Fibroblast of skin of scalp (primary cell): ENCODE measurements at places on chromosomes 7 and 10.

DNA sequence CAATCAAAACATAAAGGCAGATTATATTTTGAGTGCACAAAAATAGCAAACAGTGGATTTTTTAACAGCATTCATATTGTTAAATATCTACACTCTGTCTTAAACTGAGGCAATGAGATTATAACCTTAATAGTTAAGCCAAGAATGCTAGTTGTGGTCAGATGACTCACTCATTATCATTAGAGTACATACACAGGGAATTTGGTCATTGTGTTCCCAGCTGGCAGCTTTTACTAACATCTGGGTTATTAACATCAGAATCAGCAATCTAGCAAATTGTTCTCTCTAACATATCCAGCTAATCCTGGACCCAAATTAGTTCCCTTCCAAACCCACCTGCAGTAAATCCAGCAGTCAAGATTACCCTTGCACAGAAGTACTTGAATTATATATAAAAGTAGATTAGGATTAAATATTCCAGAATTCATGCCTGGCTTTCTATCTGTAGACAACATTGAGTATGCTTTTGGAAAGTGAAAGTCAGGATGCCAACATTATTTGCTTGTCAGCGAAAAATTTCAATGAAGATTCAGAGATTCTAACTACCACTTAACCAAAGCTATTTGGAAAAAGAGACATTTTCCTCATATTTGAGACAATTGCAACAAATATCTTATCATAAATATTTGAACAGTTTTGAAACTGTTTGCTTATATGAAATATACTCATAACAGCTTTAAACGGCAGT is 1035.6 kb upstream of the PHF14 start:
- peak; percentile 33 for DNase-seq

GRCh38 chr10:50585921-50586739 is 37.6 kb downstream of the SGMS1 start:
- DNase-seq: peak; percentile 65

- peak; percentile 76 for DNase-seq
Observed at GRCh38 chr7:6227294-6227846, 45.1 kb downstream of the CYTH3 start.

GRCh38 chr10:7703140-7703539 is at the start of gene ITIH2:
TSS of gene ITIH2 (plus strand) at chr10:7703316. CDS start at chr10:7703435, 119 bp downstream.
- no peak for DNase-seq

DNA sequence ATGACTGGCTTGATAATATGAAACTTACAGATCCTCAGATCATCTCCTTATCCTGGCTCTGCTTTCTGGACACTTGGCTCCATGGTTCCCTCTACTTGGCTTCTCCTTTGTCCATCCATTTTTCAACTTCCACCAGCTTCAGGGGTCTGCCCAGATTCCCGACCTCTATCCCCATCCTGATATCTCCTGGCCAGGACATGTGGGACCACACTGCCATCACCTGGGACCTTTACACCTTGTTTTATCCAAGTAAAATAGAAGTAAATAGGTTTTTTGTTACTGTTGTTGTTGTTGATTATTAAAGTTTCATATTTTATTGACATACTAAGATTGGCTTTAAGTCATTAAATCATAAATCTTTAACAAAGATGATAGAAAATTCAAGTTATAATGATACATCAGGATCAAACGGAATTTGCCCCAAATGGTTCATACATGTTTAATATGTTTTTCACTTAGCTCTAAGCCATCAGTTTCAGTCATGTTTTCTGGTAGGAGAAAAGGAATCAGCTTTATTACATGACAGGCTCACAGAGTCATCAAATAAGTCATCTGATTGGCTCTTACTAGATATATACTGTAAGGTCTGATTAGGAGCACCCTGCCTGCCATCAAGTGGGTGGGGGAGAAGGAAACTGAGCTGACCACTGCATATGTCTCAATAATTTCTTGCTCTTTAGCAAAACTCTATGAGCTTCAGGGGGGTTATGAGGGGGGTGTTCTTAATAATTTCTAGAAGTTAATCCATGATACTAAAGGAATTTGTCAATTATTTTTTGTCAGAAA is 111.5 kb upstream of the AHR start:
- DNase-seq: no peak

DNA sequence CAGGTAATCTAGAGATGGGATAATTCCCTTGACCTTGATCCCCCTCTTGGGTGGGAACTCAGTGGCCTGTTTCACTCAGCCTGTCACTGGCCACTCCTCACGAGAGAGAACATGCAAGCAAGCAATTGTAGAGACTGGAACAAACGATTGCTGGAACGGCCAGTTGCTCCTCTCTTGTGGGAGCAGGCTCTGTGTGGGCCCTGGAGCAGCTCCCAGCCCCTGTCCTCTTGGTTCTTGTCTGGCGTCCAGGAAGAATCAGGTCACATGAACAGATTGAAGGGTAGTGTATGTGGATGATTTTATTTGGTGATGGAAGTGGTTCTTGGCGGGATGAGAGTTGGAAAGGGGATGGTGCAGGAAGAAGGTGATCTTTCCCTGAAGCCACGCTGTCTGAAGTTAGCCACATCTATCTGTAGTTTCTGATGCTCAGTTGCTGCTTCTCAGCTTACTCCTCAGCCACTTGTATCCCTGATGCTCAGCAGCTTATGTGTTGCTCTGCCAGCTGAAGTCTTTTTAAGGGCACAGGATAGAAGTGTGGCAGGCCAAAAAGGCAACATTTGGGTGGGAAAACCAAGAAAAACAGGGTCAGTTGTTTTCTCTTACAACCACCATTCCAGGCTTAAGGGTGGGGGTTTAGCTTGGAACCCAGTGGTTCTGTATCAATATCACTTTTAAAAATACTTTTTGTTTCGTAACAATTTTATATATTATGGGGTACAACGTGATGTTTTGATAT is 15.9 kb downstream of the RNF133 start:
- DNase-seq: no peak

GRCh38 chr7:42597300-42597699 is 314.6 kb downstream of the C7orf25 start:
- no peak for DNase-seq

- peak; percentile 64 for DNase-seq
Observed at GRCh38 chr7:80018941-80019808, 115.5 kb upstream of the GNAI1 start.

DNA sequence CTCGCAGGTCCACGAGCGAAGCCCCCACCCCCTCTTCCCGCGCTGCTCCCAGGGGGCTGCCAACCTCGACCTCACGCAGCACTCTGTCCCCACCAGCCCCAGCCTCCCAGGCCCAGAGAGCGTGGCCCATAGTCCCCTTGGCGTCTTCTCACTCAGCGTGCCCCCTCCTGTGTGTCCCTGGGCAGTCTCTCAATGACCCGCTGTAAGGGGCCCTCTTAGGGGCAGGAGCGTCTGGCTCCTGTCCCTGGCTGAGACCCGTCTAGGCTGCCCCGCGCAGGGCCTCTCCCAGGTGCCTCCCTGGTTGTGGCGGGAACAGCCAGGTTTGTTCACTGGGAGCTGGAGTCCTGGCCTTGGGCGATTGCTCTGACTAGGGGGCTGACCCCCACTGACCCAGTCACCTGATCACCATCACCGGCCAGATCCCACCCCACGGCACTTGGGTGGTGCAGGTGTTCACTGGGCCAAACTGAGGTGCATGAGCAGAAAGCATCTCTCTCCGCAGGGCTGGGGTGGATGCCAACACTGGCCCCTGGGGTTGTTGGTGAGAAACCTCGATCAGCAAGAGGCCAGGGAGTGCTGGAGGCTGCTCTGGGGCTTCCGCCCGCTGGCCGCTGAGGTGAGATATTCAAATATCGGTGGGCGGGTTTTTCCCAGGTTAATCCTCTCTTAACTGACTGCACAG is 12.6 kb upstream of the WDFY4 start:
- DNase-seq: no peak
